SHP77 treated with DMSO at 0.1 percent for 48 hours (cell line): ENCODE measurements at places on chromosomes 5 and 9.

DNA sequence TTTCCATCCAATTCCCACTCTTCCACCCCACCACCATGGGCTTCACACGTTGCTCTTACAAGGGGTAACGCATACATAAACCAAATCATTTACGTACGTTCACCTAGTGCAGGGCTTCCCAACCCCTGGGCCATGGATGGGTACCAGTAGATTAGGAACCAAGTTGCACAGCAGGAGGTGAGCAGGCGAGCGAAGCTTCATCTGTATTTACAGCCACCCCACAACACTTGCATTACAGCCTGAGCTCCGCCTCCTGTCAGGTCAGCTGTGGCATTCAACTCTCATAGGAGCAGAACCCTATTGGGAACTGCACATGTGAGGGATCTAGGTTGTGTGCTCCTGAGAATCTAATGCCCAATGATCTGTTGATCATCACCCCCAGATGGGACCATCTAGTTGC is 82.3 kb downstream of the CEMIP2 start:
- no peak for DNase-seq

GRCh38 chr5:102532123-102532522 is 33.3 kb upstream of the SLCO6A1 start:
- DNase-seq = no peak

DNA sequence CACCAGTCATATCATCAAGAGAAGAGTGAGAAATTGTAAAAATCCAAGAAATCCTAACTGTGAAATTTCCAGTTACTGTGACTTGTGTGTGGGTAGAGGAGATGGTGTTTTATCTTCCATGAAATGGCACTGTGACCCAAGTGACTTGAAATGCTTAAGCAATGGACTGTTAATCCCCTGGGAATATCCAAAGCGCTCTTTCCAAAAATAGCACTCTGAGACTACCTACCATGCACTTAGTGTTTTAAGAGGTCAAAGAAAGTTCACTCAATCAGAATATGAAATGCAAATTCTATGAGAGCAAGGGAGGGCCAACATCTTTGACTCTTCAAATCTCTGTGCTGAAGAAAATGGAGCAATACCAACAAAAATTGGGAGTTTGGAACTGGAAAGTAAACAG is 244.0 kb downstream of the GABRB2 start:
- DNase-seq = no peak

DNA sequence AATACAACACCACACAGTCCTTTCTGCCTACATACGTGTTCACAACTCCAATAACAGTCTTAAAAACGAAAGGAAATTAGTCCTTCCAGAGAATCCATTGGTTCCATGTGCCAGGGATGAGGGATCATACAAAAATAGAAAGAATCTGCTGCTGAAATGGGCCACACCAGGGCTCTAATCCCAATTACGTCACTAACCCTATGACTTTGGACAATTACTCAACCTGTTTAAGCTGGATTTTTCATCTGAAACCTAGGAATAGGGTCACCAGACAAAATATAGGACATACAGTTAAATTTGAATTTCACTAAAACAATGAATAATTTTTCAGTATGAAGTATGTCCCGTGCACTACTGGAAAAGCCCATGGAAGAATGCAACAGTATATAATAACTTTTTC is 264.7 kb downstream of the YTHDC2 start:
- DNase-seq = no peak

DNA sequence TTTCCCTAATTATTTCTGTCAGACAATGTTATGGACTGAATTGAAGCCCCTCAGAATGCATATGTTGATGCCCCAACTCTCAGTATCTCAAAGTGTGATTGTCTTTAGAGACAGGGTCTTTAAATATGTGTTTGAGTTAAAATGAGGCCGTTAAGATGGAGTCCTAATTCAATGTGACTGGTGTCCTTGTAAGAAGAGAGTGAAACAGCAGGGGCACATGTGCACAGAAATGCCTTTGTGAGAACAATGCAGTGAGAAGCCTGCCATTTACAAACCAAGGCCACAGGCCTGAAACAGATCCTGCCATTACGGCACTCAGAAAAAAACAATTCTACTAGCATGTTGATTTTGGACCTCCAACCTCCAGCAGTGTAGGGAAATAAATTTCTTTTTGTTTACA is 483.0 kb upstream of the DMAC1 start:
- no peak for DNase-seq

- DNase-seq = no peak
Observed at GRCh38 chr9:91166796-91167366, 194.8 kb downstream of the AUH start.

- DNase-seq = no peak
Observed at GRCh38 chr9:128164307-128164885, 4.3 kb downstream of the BBLN start.

DNA sequence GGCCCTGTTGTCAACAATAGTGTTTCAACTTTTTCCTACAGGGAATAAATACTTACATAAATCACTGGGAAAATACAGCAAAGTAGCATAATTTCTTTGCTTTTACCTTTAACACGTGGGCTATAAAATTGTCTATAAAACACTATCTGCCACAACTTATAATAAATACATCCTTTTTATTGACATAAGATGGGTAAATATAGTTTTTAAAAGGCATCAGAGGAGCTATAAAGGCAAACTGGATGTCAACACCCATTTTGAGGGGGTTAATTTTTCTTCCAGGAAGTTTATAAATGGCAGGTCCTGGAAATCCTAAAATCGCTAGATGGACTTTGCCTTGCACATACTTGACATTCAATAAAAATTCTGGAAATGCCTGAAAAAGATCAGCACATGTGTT is 358.0 kb downstream of the PDE4D start:
- no peak for DNase-seq

DNA sequence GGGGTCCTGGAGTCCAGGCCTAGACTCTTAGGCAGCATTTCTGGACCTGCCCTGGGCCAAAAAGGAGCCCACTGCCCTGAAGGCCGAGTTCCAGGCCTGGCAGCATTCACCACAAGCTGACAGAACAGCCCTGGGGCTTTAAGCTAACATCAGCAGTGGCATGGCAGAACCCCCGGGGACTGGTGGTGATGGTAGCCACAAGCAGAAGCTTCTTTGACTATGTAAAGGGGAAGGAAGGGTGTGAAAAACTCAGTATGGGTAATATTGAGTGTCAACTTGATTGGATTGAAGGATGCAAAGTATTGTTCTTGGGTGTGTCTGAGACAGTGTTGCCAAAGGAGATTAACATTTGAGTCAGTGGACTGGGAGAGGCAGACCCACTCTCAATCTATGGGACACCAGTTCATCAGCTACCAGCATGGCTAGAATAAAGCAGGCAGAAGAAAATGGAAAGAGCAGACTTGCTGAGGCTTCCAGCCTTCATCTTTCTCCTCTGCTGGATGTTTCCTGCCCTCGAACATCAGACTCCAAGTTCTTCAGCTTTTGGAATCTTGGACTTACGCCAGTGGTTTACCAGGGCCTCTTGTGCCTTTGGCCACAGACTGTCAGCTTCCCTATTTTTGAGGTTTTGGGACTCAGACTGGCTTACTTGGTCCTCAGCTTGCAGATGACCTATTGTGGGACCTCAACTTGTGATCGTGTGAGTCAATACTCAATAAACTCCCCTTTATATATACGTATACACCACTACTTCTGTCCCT is 661.0 kb upstream of the C9orf72 start:
- no peak for DNase-seq

GRCh38 chr5:73487815-73488214 is 10.4 kb upstream of the BTF3 start:
- DNase-seq = no peak

DNA sequence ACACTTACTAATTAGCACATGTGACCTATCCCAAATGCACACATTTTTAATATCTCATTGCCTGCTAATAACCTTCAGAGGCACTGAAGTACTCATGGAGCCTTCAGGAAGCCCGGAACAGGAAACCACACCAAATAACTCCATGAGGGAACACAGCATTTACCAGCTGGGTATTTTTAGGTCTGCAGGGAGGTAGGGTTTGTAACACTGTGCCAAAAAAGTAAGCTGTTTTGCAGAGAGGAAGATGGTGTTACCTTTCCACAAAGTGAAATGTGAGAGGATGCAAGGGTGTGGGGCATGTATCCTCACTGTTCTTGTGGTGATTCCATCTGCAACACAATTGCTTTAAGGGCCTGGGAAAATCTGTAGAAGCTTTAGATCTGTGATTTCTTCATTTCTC is 64.4 kb downstream of the NUDT12 start:
- DNase-seq = no peak

- no peak for DNase-seq
Observed at GRCh38 chr9:26321935-26322334, 570.7 kb downstream of the CAAP1 start.

GRCh38 chr5:99724732-99725290 is 796.0 kb upstream of the CHD1 start:
- peak; percentile 75 for DNase-seq

DNA sequence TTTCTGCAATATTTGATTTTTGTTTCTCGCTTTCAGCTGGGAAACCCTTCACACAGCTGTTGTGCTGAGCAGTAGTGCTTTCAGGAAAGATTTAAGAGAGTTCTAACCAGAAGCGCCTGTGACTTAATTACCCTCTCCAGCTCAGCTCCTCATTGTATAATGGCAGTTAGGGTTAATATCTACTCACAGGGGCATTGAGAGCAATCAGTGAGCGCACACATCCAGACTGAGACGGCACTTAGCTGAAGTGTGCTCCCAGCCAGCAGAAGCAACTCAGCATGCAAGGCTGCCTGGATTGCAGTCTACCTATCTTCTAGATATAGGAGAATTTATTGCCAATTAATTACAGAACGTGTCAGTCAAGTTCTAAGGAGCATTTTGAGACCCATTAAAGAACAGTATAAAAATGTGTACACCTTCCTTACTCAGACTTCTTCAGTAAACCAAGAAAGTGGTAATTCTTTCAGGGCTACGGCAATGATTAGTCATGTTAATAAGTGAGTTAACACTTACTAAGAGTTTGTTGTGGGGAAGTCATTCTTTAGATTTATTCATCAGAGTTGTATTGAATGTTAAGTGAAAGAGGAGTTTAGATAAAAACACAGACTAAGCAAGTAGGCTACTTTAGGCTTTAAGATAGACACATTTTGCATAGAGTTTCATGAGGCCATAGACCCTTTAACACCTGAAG is 111.7 kb upstream of the PCAT7 start:
- DNase-seq = no peak

DNA sequence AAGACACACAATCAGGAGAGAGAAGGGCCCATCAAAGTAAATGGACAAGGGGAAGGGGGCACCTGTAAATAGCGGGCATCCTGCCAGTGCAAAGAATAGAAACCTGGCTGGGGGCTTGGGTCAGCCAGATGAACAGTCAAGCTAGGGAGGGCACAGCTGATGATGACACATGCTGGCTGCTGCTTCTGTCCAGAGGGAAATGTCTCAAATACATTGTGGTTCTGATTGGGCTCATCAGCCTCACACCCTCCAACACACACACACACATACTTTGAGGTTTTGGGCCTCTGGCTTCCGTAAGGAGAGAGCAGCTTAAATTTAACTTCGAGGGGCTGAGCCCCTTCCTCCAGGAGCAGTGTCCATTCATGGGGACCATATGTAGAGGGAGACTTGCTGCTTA is 27.6 kb upstream of the SPATA31E1 start:
- no peak for DNase-seq

- DNase-seq = no peak
Observed at GRCh38 chr5:83306572-83307241, 164.8 kb upstream of the VCAN start.

DNA sequence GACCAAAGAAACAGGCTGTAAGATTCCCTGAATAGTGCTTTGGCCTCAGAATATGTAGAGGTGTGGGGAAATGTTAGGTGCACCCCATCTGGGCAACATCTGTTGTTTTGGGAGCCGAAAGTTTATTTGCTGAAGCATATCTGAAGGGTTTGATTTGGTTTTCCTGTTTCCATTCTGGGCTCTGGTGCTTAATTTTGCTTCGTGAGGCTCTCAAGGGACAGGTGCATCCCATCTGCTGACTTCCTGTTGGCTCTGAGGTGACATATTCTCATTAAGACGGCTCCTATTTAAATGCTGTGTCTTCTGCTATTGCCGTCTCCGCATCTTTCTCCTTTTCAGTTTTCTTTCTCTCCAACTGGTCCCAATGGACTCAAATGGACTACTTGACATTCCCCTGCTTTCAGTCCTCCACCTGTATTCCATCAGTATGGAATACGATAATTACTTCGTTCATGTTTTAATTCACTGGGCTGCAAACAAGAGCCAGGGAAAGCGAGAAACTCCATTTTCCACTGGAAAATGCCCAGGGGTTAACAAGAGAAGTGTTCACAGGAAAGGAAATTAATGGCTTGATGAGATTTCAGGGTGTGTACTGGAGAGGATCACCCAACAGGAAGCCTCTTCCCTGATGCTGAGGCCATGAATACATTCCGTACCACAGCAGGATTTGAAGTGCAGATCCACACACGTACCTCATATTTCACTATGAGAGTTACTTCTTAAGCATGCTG is 104.0 kb downstream of the MTX3 start:
- DNase-seq = no peak

GRCh38 chr9:137876781-137877386 is 698 bp upstream of the CACNA1B start:
- DNase-seq = no peak

- no peak for DNase-seq
Observed at GRCh38 chr5:75707911-75708509, 9.2 kb downstream of the POC5 start.

- DNase-seq = no peak
Observed at GRCh38 chr5:141989720-141990119, 20.8 kb downstream of the RNF14 start.
